Hematopoietic multipotent progenitor cell treated with erythropoietin and hydrocortisone succinate and interleukin-3 and kit ligand, for 17 days (in vitro differentiated cells): ENCODE measurements at places on chromosomes 11 and 22.

GRCh38 chr11:12411806-12412727 lies 34.7 kb downstream of the PARVA start:
- no peak for DNase-seq

- no peak for DNase-seq
Observed at GRCh38 chr11:6526411-6527135, 29.5 kb downstream of the DNHD1 start.

DNA sequence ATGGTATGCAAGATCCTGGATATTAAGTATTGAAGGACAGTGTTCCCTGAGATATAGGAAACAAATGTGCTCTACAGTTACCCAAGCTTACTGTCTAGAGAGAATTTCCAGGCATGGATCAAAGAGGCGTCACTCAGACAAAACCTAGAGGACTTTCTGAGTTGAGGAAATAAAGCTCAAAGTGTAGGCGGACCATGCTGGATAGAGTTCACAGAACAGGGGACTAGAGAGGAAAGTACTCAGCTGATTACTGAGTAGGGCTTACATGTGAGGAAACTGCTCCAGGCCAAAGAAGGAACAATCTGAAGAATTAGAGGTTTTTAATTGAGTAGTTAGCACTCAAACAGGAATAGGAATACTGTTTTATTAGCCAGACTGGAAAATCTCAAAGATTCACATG lies 193.3 kb downstream of the TMEM135 start:
- DNase-seq, result no peak

DNA sequence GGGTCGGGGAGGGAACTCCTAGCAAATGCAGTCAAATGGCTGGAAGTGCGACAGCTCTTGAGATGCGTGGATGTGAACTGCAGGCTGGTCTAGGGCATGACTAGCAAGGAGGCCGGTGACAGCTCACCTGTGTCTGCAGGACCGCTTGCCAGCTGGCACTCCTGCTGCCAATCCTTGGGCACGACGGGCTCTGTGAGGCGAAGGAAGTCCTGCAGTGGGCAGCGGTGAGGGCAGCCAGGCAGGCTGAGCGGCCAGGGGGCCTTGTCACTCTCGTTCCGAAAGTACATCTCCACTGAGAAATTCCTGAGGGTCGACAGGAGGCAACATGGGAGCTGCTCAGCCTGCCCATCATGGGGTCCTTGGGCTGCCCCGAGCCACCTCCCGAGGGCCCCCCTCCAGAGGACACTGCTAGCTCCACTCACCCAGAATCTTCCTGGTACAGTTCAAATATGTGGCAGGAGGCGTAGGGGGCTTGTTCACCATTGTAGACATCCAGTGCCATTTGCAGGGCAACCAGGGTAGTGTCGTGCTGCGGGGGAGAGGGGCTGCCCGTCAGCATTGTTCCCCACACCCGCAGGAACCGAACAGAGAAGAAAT lies 5.9 kb downstream of the ACP2 start:
- DNase-seq, result no peak

GRCh38 chr11:87154246-87154645 lies 116.5 kb downstream of the TMEM135 start:
- DNase-seq, result no peak

GRCh38 chr22:45090497-45090910 lies 73.2 kb upstream of the NUP50 start:
- no peak for DNase-seq

GRCh38 chr11:131944736-131945135 lies 574.3 kb downstream of the NTM start:
- DNase-seq, result no peak

GRCh38 chr11:111417766-111418435 lies 38.8 kb upstream of the POU2AF1 start:
- DNase-seq, result no peak

GRCh38 chr11:130150790-130151189 lies 8.8 kb upstream of the ST14 start:
- no peak for DNase-seq

DNA sequence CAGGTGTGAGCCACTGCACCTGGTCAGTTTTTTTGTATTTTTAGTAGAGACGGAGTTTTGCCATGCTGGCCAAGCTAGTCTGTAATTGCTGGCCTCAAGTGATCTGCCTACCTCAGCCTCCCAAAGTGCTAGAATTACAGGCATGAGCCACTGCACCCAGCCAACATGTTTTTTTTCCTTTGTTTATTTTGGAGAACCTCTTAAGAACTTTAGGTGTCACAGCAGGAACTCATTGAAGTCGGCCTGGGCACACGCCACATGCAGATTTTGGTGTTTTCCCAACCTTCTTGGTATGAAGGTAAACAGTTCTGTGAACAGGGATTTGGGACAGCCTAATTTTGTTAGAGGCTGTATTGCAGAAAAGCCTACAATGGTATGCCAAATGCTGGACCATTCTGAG lies 9.4 kb downstream of the DIXDC1 start:
- no peak for DNase-seq

DNA sequence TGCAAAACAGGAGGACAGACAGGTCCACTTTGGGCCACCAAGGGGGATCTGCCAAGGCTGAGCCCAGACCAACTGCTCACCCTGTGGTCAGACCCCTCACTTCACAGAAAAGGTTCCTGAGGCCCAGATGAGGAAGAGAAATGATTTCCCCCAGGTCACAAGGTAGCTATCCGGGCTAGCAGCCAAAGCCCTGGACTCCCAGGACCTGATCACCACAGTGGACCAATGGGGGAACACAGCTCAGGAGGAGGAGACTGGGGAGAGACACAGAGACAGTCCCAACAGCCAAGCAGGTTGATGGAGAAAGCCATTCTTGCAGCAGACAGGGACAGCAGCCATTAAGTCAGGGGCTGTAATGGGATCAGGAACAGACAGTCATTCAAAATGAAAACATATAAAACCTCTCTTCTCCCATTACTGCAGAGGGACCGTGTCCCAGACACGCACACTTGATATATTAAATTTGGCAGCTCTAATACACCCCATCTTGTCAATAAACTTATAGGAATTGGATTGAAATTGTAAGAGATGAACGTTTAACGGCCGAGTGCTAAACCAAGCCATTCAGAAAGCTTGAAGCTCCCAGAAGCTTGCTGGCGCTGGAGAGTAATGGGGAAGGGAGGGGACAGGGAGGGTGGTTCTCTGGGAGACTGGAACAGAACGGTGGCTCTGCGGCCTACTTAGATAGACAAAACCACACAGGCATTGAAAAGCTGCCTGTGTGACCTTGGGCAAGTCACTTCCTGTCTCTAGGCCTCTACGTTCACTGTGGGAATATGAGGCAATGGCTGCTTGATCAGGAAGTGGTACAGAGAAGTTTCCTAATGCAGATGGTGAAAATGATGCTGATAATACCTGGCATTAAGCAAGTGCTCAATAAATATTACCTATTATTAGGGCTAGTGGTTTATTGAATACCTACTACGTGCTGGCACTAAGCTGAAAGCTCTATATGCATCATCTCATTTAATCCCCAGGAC lies 16.0 kb downstream of the ZMAT5 start:
- DNase-seq, result no peak
